ENCODE measurements at places on chromosomes 1 and 21.
A peak's percentile ranks its signal among the peaks of the same experiment; 100 is the strongest.

GRCh38 chr1:156193208-156193487 lies 756 bp upstream of the SLC25A44 start:
- DNase-seq, result no peak

DNA sequence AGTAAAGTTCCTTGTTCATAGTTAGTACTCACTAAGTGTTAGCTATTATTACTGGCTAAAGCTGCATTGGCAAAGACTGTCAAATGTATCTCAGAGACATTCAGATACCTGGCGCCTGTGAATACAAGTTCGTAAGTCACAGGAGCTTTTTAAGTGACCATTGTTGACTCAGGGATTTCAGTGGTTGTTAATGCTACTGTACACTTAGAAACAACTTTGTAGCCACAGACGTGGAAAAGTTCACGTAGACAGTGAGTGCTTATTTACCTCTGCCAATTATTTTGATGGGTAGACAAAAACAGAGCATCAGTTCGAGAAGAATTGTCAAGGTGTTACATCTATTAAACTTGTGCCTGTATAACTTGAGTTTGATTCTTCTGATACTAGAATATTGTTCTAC lies 59.1 kb upstream of the RRP15 start:
- no peak for DNase-seq

GRCh38 chr1:25174730-25175612 lies 57.3 kb downstream of the SYF2 start:
- no peak for DNase-seq

DNA sequence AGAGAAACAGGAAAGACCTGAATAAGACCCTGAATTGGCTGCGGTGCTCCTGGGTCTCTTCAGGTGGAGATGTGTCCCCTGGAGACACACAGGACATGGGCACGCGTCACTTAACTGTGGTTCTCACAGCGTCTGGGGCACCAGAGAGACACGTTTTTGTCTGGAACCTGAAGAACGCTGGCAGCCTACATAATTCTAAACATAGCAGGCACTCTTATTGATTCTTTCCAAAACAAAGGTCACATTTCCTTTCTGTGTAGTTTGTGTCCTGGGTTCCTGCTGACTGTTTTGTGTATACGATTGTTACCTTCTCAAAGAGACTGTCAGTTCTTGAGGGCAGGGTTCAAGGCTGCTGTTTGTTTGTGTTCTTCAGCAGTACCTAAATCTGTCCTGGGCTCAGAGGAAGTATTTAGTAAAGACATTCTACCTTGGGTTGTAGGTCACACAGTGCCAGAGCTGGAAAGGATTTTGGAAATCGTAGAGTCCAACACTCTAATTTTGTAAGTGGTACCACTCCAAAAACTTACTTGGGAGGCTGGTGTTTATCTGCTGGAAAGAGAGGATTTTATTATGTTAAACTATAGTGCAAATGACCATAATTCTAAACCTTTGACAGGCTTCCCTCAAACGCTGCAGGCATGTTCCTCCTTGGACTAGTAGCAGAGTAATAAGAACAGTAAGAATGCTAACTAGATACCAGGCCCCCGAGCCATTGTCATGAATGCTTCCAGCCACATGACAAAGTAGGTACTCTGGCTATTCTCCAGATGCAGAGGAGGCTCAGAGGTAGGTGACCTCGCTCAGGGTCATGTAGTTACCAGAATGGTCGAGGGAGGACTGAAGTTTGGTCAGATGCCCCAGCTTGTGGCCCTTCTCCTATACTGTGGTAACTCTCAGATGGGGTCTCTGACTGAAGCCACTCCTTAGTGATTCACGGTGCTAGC lies 164.3 kb downstream of the DHRS3 start:
- DNase-seq, result peak; percentile 44

DNA sequence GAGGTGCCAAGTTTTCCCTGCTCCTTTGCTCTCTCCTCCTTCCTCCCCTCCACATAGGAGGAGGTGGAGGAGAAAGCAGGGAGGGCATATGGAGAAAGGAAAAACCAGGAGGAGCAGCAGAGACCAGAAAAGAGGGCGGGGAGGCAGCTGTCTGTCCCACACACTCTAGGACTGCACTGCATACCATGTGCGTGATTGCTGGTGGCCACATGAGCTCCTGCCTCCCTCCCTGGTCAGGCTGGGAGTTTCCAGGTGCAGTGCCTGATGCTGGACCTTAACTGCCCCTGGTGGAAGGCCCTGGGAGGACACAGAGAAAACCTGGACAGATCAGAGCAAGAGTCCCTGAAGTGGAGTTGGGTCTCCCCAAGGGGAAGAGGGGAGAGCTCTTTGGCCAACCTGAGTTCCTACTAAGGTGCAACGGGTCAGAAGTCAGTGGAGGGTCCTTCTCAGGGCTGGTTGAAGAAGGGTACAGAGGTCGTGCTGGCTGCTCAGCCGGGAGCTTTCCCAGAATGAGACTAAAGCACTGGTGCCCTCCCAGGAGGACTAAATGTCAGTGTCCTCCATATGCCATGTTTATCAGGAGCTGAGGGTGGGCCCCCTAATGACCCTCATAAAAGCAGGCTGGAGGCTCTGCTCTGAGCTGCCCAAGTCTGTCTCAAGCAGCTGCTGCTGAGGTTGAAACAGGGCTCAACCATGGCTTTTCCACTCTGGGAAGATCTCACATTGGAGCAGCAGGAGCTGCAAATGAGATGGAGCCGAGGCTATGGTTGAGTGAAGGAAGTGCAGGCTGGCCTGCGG lies 3.5 kb upstream of the LGR6 start:
- no peak for DNase-seq

DNA sequence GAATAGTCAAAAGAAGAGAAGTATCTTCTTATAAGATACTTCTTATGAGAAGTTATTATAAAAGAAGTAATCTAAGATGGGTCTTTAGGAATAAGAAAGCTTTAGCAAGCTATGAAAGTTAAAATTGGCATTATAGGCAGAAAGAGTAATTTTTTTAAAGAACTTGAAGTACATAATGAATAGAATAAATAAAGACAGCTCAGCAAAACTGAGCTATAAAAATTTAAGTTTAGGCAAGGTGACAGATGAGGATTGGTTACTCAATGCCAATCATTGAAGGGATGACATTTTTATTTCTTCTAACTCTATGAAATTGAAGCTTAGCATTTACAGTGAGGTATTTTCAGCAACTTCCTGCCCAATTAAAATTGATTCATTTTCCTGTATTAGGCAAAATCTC lies 966.8 kb downstream of the BRINP3 start:
- no peak for DNase-seq

- no peak for DNase-seq
Observed at GRCh38 chr1:81327103-81327710, 473.5 kb upstream of the ADGRL2 start.

- DNase-seq, result peak; percentile 93
Observed at GRCh38 chr1:200916152-200916551, 21.5 kb downstream of the INAVA start.

GRCh38 chr1:59592924-59593323 lies 221.8 kb upstream of the HOOK1 start:
- no peak for DNase-seq

- peak; percentile 80 for DNase-seq
Observed at GRCh38 chr1:212608959-212609700, 569 bp downstream of the ATF3 start.

- DNase-seq, result no peak
Observed at GRCh38 chr1:24336075-24336474, 16.9 kb downstream of the GRHL3 start.

DNA sequence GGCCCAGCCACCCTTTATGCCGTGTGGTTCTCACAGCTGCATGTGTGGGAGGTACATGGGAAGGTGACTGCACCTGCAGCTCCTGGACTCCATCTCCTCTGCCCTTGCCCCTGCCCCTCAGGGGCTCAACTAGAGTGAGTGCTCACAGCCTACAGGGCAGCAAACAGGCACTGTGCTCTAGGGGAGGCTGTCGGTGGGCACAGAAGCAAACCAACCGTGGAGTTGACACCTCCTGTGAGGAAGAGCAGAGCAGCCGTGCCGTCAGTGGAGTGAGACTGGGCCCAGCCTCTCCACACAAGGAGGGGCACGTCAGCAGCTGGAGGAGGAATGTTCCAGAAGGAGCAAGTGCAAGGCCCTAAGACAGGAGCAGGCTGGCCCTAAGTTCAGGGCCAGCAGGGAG lies 32.7 kb downstream of the BMP8A start:
- DNase-seq, result no peak

DNA sequence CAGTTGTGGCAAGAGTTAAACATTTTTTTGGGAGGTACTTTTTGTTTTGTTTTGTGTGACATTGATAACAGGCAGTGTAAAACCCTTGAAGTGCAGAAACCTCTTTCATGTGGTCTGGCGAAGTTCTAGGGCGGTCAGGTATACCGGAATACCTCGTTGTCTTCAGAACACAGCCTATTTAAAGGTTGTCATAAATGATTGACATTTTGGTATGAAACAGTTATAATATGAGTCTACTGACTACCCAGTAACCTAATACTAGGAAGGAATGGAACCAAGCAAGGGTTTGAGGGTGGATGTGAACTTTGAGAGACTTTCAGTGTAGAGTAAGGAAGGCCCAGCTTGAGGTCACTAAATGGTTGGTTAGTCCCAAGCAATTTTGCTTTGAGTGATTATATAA lies 40.5 kb downstream of the PATJ start:
- no peak for DNase-seq

GRCh38 chr1:178933105-178933561 lies 62.3 kb upstream of the ANGPTL1 start:
- DNase-seq, result no peak

DNA sequence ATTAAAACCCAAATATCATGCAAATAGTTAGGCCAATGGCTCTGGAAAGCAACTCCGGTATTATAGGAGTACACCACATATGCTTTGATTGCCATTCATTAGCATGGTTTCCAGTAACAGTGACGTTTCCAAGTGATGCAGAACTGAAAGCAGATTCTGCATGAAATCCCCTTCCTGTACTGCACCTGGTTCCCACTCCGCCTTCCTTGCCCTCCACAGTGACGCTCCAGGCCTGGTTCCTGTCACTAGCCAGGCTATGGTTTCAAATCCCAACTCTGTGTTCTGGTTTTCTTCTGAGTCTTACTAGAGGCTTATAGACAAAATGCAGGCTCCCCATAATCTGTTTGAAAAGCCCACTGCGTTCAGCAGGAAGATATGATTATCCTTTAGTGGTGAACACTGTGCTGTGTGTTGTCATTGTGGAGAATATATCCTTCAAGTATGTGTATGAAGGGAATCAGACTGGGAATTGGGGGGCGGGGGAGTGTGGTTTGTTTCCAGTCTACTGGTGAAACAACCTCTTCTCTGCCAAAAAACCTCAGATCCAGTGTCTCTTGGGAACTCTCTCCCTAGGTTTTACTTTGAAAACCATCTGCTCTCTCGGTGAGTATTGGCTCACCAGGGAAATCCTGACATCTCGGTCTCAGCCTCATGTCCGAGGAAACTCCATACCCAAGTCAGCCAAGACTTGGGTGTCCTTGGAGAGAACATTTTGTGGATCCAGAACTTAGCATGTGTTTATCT lies 78.7 kb downstream of the TYW3 start:
- no peak for DNase-seq

DNA sequence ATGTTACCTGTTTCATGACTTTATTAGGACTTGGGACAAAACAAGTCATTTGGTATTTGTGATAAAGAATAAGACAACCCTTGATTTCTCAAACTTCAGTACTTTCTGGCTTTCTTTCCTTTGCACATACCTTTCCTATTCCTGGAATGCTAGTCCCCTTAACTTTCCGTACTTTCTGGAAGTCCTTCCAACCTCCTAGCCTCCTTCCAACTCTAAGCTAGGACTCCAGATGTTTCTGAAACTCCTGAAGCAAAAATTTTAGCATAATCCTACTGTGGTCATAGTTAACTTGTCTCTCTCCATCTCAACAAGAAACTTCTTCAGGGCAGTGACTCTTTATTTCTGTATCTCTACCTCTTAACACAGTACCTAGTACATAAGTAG lies 19.8 kb upstream of the C1orf105 start:
- DNase-seq, result no peak

DNA sequence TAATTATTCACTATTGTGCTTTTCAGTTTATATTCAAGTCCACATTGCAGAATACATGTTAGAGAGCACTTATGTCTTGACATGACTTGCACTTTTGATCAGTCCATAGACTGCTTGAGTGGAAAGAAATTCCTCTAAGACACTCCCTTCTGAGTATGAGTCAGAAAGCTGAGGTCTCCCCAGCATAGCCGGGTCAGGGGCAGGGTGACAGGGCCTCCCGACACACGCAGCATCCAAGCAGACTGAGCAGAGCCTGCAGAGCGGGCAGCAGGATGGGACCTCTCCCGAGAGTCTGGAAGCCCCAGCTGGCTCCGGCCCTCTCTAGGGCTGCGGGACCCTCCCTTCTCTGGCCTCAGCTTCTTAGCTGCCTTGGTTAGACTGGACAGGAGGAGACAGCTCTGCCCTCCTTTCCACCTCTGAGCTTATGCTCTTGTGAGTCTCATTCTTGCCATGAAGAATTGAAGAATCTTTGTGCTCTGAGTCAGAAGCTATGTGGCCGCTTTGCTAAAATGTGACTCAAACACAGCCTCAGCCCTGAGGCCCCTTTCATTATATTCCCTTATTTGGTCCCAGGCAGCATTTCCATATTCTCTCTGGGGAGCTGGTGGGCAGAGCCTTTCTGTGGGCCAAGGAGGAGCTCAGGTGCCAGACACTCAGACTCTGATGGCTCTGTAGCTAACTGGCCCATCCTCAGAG lies 11.2 kb upstream of the CAPN2 start:
- DNase-seq, result no peak

DNA sequence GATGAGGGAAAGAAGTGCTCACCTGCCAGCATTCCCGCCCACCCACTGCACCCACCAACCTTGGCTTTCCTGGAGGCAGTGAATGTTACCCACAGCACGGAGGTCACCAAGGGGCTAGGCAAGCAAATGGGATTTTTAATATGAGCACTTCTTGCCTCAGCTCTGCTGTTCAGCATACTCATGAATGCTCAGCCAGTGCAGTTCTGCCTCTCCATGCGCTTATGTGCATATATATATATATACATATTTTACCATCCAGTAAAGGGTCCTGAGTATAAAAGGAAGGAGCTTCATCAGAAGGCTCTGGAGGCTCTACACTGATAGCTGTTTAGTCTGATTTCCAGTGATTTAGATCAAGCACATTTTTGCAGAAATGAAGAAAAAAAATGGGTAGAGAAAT lies 366.9 kb downstream of the SIPA1L2 start:
- DNase-seq, result no peak

GRCh38 chr1:243354511-243355153 lies 98.8 kb downstream of the SDCCAG8 start:
- no peak for DNase-seq

GRCh38 chr1:100350787-100351094 lies 1.6 kb upstream of the CDC14A start:
- no peak for DNase-seq

- no peak for DNase-seq
Observed at GRCh38 chr1:167111868-167112709, 18.2 kb downstream of the STYXL2 start.

Measured in GM23338 (cell line).